ENCODE measurements at places on chromosomes 12 and 14.

- peak; percentile 50 for DNase-seq
Measured at GRCh38 chr14:92173668-92174067, 51.9 kb downstream of the CPSF2 start.

DNA sequence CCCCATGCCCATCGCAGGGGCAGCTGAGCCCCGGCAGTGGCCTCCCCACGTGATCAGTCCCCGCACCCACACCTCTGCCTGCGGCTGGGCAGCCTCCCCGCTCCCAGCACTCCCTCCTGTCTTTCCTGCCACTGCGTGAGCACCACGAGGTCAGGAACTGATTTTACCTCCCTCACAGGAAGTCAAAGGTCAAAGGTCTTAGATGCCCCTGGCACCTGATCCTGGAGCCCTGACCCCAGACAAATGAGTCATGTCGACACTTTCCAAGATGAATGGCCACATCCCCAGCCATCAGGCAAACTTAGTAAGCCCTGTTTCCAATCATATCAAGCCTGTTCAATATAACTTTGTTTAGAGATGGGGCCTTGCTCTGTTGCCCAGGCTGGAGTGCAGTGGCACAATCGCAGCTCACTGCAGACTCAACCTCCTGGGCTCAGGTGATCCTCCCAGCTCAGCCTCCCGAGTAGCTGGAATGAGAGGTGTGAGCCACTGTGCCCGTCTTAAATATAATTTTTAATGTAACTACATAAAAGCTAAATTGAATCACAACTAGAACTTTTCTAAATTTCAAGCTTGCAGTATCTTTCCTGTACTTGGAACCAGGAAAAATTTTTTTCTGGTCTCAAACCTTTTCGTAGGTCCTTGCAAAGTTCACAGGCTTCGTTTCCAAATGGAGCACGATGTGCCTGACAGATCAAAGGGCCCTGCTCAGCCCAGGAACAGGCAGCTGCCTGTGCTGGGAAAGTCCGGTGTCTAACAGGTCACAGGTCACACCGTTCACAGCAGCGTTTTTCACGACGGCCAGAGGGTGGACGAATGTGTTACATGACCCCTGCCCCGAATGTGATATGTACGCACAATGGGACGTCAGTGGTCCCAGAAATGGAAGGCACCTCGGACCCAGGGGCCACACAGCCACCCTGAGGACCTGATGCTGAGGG, 1.9 kb downstream of the LRCOL1 start:
- DNase-seq, result no peak

DNA sequence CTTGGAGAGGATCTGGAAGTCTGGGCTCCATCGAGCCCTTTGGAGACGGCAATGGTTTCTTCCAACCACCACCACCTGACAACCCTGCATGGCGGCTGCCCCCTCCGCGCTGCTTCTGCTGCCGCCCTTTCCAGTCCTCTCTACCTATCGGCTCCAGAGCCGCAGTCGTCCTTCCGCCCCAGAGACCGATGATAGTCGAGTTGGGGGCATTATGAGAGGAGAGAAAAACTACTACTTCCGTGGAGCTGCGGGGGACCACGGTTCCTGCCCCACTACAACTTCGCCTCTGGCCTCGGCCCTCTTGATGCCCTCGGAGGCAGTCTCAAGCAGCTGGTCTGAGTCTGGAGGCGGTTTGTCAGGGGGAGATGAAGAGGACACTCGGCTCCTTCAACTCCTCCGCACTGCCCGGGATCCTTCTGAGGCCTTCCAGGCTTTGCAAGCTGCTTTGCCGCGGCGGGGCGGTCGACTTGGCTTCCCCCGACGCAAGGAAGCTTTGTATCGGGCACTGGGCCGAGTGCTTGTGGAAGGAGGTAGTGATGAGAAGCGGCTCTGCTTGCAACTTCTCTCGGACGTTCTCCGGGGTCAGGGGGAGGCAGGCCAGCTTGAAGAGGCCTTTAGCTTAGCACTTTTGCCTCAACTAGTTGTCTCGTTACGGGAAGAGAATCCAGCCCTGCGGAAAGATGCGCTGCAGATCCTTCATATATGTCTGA, 499 bp downstream of the TOGARAM1 start:
- peak; percentile 66 for DNase-seq

- no peak for DNase-seq
Measured at GRCh38 chr14:35688126-35688826, 120.8 kb downstream of the RALGAPA1 start.

GRCh38 chr12:112456029-112456428, 37.3 kb downstream of the PTPN11 start:
- DNase-seq, result no peak

DNA sequence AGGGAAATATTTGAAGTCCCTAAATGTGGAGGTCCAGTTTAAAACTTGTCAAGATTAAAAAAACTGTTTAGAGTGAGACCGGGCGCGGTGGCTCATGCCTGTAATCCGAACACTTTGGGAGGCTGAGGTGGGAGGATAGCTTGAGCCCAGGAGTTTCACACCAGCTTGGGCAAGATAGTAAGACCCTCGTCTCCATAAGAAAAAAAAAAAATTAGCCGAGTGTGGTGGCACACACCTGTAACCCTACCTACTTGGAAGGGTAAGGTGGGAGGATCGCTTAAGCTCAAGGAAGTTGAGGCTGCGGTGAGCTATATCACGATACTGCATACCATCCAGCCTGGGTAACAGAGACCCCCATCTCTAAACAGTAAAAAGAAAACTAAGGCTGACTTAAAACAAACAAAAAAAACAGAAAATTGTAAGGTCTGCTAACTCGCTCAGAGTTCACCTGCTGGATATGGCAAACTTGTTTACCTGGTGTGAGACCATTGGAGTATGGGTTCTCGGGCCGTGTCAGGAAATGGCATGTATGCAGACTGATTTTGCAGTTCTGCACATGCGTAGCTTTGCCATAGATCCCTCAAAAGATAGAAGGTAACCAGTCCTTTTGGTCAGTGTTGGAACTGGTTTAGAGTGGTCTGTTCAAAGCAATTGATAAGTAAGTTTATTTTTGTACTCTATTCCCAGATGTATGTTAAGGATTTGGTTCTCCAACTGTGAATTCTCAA, 2.1 kb downstream of the RNF10 start:
- DNase-seq, result no peak

DNA sequence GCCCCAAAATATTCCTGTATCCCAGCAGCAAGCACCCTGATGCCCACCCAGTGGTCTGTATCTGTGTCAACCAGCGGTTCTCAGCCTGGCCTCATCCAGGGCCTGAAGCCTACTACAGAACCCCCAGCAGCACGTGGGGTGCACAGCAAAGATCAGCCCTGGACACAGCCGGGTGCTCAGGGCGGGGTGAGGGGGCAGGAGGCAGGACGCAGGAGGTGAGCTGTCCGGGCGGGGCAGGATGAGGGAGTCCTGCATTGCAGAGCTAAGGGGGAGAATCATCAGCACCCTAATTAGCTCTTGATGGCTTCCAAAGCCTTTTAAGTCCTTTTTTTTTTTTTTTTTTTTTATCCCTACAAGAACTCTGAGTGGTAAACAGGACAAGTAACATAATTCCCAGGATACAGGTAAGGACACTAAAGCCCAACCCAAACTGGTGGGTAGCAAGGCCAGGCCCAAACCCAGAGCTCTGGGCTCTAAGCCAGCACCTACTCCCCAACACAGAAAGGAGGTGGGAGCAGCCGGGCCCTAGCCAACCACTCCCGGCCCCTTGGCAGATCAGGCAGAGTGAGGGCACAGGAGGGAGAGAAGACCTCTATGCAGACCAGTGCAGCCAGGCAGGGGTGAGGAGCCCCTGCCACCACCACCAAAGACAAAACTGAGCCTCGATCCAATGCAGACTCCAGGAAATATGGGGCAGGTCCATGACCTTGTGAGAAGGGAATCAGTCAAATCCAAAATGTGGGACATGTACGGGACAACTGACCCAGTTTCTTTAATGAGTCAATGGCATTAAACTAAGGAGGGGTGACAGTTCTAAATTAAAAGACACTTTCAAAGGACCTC, 32.3 kb upstream of the EIF5 start:
- DNase-seq, result no peak

Data from foreskin fibroblast (primary cell).